Endodermal cell (in vitro differentiated cells): ENCODE measurements at places on chromosomes 1 and 21. TPM values are rescaled to one million over a fixed set of nuclear protein-coding genes. Genes with fewer than 3 reads are reported as not detected.

DNA sequence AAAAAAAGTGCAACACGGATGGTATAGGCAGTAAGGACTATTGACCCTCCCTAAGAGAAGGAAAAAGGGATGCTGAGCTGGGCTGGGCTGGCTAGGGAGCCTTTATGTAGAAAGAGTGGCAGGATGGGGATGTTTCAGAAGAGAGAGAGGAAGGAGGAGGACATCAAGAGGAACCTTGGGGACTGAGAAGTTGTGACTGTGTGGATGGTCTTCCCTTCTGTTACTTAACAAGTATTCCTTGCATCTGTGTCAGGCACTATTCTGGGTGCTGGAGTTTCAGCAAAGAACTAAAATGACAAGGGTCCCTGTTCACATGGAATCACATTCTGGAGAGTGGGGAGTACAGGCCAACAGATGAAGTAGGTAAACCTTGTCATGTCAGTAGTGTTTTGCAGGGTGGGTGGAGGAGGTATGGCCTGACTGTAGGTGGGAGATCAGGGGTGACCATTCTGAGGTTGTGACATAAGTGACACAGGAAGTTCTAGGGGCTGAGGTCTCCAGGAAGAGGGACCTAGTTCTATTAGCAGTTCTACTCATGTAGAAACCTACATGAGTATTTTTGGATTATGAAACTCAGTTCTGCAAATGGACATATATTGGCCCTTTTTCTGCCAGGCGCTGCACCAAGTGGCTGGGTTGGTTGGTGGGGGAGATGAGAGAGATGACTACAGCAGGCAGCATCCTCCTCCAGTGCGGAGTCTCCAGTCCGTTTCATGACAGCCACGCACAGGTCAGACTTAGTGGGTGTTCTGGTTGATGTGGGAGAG, 53.8 kb downstream of the PRDM2 start:
- no peak for DNase-seq

DNA sequence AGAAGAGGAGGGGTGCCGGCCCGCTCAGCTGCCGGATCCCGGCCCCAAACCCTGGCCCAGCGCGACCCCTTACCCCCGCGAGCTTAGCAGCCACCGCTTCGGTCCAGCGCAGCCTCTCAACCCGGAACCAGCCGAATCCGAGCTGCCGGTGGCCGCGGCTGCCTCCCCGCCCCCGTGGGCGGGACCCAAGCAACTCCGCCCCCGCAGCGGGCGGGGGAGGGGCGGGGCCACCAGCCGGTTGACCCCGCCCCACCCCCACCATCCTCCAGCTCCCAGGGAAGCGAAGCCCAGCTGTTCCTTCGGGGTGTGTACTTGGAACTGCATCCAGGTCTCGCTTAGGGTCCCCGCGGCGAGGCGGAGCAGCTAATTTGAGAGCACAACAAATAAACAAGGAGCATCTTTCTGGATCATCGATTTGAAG, at the start of gene TRIM62:
TRIM62 (minus strand) TSS at position 123 of the 421 bp plus-strand sequence. CDS start 611 bp downstream, outside the sequence.
- peak; percentile 93 for DNase-seq

GRCh38 chr1:84504580-84505492, 1.4 kb upstream of the SPATA1 start:
- no peak for DNase-seq

GSTM1 gene
- 21.3 and 23.0 TPM in 2 replicates for total RNA-seq

MSH4 gene
- total RNA-seq: 0.13 to 0.34 TPM (median 0.14 TPM) in 3 replicates

ACP6 gene
- total RNA-seq: 15.2 to 21.4 TPM (median 17.9 TPM) in 3 replicates

PKLR gene
- total RNA-seq: not detected in 2 replicates
